ENCODE measurements at places on chromosomes 7 and 10.

GRCh38 chr10:78378192-78378591 is 344.5 kb downstream of the RPS24 start:
- DNase-seq, result no peak

GRCh38 chr7:47678641-47679380 is 96.9 kb upstream of the TNS3 start:
- no peak for DNase-seq

- DNase-seq, result no peak
Measured at GRCh38 chr10:78864761-78865537, 203.8 kb upstream of the ZMIZ1 start.

GRCh38 chr7:110205899-110206298 is 885.0 kb upstream of the LRRN3 start:
- no peak for DNase-seq

DNA sequence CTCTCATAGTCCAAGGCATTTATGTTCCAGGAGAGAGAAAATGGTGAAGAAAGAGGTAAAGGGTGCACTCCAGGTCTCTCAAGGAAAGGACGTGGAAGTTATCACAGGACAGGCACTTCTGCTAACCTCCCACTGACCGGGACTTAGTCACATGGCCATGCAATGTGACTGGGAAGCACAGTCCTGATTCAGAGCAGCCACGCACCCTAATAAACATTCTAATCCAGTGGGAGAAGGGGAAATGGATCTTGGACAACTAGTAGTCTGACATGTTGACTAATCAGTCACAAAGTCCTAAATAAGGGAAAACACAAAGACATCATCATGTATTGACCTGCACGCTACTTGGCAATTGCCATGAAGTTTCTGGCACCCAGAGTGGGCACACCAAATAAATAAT is 417.5 kb upstream of the ZMIZ1 start:
- DNase-seq, result no peak

- DNase-seq, result no peak
Measured at GRCh38 chr7:50229964-50230363, 74.6 kb upstream of the IKZF1 start.

DNA sequence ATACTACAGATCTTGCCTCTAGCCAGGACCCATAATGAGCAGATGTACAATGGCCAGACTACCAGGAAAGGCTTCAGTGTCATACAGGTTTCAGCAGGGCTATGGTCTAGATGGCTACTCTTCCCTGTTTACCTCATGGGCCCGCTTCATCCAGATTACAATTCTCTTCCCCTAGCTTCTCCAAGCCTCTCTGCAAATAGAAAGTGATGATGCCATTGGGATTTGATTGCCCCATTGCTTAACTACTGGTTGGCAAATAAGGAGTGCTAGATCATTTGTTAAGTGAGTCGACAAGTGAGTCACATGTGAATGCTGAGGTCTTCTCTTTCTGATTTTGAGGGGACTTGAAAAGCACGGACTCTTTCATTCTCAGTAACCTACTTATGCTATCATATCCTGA is 361.5 kb upstream of the LRRTM3 start:
- no peak for DNase-seq

GRCh38 chr7:93044147-93044810 is 73.5 kb downstream of the SAMD9 start:
- DNase-seq, result no peak

DNA sequence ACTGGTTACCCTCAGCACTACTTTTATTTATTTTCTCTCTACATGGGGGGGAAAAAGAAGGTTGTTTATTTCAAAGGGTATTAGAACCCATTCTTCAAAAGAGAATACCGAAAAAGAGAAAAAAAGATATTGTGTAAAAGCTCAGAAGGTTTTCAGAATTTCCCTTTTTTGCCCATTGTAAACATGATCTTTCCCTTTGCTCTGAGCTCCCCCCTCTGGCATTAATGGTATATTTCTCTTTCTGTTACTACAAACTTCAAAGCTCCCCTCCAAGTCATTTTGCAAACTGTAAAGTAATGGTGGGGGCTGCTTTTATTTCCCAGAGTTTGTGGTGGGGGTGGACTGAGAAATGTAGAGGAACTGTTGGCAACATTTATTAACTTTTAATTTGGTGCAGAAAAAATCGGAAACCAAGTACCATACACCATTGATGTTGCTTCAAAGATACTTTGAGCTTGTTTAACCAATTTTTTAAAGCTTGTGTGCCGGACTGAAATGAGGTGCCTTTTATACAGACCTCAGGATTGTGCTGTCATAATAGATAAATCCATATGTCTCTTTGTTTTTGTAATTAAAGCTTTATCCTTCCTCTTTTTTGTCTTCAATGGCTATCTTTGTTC is 181.5 kb downstream of the EXOC4 start:
- no peak for DNase-seq

GRCh38 chr7:167090-167855 is 25.1 kb upstream of the FAM20C start:
- DNase-seq, result no peak

DNA sequence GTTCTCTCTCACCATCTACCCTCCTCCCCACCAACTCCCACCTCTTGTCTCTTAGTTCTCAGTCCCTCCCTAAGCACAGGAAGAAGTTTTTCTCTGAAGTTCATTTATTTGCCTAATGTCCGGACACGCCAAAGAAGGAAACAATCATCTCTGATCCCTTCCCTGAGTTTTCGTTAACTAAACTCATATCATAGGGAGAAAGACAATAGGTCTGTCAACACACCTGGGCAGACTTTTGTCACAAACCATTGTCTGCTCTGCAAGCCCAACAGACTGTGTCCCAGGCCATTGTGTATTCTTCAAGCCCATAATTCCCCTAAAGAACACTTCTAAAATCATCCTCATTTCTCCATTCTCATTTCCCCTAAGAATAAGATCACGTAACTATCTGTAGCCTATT is 691.0 kb upstream of the MBL2 start:
- no peak for DNase-seq

- no peak for DNase-seq
Measured at GRCh38 chr7:90111-91063, 102.0 kb upstream of the FAM20C start.

- no peak for DNase-seq
Measured at GRCh38 chr7:13920053-13920697, 69.3 kb downstream of the ETV1 start.

GRCh38 chr10:35511647-35512046 is 93.5 kb upstream of the GJD4 start:
- DNase-seq, result no peak

DNA sequence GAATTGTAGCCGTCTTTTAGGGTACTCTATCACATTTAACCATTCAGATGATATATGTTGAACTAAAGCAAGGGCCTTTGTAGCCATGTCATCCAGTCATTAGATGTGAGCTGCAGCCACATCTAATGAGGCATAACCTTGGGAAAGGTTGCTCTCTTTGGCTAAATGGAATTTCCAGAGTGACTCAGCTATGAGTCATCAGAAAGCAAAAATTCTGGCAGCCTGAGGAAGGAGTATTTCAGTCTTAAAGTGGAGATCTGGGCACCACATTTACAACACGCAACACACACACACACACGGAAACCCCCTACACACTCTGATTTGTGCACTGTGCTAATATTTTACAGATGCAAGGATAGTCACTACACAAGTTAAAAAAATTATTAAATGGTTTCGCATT is 176.9 kb upstream of the ZWINT start:
- no peak for DNase-seq

DNA sequence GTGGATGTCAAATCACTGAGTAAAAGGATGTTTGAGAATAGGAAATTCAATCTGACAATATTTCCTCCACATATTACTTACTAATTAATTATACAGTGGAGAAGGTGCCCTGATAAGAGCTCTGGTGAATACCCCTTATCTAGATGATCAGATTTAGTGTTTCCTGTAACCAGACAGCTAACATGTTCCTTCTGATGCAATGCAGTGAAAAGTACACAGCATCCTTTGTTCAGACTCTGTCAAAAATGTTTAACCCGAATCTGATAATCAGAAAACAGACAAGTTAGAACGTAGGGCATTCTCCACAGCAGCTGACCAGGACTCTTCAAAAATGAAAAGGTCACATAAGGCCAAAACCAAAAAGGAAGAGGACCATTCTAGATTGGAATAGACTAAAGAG is 46.2 kb downstream of the WDR11 start:
- DNase-seq, result no peak

DNA sequence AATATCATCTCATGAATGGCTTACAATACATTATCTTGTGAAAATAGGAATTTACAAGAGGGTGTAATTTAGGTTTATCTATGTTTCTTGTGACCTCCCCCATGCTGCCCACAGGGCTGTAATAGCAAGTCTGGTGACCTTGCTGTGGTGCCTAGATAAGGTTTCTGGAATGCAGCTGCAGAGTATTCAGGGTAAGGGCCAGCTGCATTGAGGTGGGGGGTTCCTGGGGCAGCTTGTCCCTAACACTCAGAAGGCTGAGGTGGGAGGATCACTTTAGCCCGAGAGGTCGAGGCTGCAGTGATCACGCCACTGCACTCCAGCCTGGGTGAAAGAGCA is 5.3 kb upstream of the DHTKD1 start:
- no peak for DNase-seq

DNA sequence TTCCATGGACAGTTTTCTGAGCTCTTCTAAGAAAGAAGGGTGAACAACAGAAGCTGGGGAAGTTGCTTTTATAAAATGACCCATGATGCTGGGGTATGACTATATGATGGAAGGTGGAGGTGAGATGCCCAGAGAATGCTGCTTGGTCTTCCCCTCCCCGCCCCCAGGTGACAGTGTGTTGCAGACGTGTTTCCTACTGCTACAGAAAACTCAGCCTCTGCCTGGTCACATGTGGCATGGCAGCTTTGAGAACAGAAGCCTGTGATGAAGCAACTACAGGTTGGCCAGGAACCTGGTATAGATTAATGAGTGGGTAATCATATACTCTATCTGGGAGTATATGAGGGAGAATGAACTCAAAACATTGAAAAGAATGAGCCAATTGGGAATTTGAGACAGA is 67.1 kb downstream of the MTURN start:
- DNase-seq, result no peak

GRCh38 chr10:5897053-5897340 is 7.0 kb downstream of the FBH1 start:
- DNase-seq, result no peak

- no peak for DNase-seq
Measured at GRCh38 chr10:78762086-78762630, 306.6 kb upstream of the ZMIZ1 start.
